Myometrial cell (primary cell): ENCODE measurements at places on chromosomes 1 and 21. TPM values are rescaled to one million over a fixed set of nuclear protein-coding genes. Genes with fewer than 3 reads are reported as not detected.

The GPR37L1 gene
- not detected in 2 replicates for total RNA-seq

The THAP3 gene
- 13.5 and 21.8 TPM in 2 replicates for total RNA-seq

The S100A3 gene
- 5.8 and 15.8 TPM in 2 replicates for total RNA-seq

The PROK1 gene
- total RNA-seq = not detected in 2 replicates

The DYNLT5 gene
- 2.1 and 6.1 TPM in 2 replicates for total RNA-seq

The ARHGAP30 gene
- not detected in 2 replicates for total RNA-seq

The SLC6A9 gene
- total RNA-seq = 3.9 and 5.5 TPM in 2 replicates

The RAD54L gene
- total RNA-seq = 5.8 and 6.1 TPM in 2 replicates

The C8A gene
- total RNA-seq = not detected in 2 replicates

The MEF2D gene
- total RNA-seq = 10.4 and 21.1 TPM in 2 replicates

The RGL1 gene
- 5.8 and 6.0 TPM in 2 replicates for total RNA-seq

The NCAM2 gene
- 0.89 and 1.2 TPM in 2 replicates for total RNA-seq

The ITLN1 gene
- total RNA-seq = not detected in 2 replicates

The PMVK gene
- 14.1 and 14.2 TPM in 2 replicates for total RNA-seq

The SLC45A1 gene
- 5.8 and 12.2 TPM in 2 replicates for total RNA-seq

The RIPK4 gene
- not detected in 2 replicates for total RNA-seq

The IFNLR1 gene
- total RNA-seq = under 0.01 TPM in 1 of 2 replicates, not detected in the other

The TUFT1 gene
- 8.1 and 8.5 TPM in 2 replicates for total RNA-seq

The RCOR3 gene
- total RNA-seq = 8.5 and 8.6 TPM in 2 replicates

The FUCA1 gene
- 1.7 and 2.1 TPM in 2 replicates for total RNA-seq

The ATAD3C gene
- 0.29 and 3.4 TPM in 2 replicates for total RNA-seq

The PIK3C2B gene
- total RNA-seq = under 0.01 and 0.53 TPM in 2 replicates

The RNU1-2 gene
- not detected in 2 replicates for total RNA-seq

The KPNA6 gene
- 45.3 and 47.7 TPM in 2 replicates for total RNA-seq

The ZFP69 gene
- total RNA-seq = 3.2 and 4.0 TPM in 2 replicates

The LDLRAD1 gene
- total RNA-seq = not detected in 2 replicates

The REG4 gene
- total RNA-seq = 0.89 TPM in 1 of 2 replicates, not detected in the other

The SLC35F3 gene
- 0.71 and 0.86 TPM in 2 replicates for total RNA-seq

The PROX1 gene
- 0.35 TPM in 1 of 2 replicates, not detected in the other for total RNA-seq

The SPRR1B gene
- total RNA-seq = not detected in 2 replicates

The FAM167B gene
- 0.35 TPM in 1 of 2 replicates, not detected in the other for total RNA-seq

The RNF2 gene
- 11.0 and 14.7 TPM in 2 replicates for total RNA-seq

The CCDC30 gene
- total RNA-seq = 0.29 and 0.71 TPM in 2 replicates

The NID1 gene
- 260 and 295 TPM in 2 replicates for total RNA-seq

The RHD gene
- not detected in 2 replicates for total RNA-seq

The LRRC8B gene
- 2.0 and 3.2 TPM in 2 replicates for total RNA-seq

The IL24 gene
- 1.6 TPM in 1 of 2 replicates, not detected in the other for total RNA-seq

The BRDT gene
- total RNA-seq = not detected in 2 replicates

The PLD5 gene
- total RNA-seq = not detected in 2 replicates

The ANKRD65 gene
- total RNA-seq = 4.3 and 6.6 TPM in 2 replicates

The KCNN3 gene
- not detected in 2 replicates for total RNA-seq

The OR2L5 gene
- not detected in 2 replicates for total RNA-seq

The CD247 gene
- total RNA-seq = not detected in 2 replicates

The STUM gene
- total RNA-seq = not detected in 2 replicates

The OR2W3 gene
- total RNA-seq = not detected in 2 replicates

The HSD3B2 gene
- total RNA-seq = not detected in 2 replicates

The RIIAD1 gene
- not detected in 2 replicates for total RNA-seq

The CCDC181 gene
- total RNA-seq = 0.86 and 1.1 TPM in 2 replicates

The TARDBP gene
- 33.2 and 36.7 TPM in 2 replicates for total RNA-seq

The RGS16 gene
- not detected in 2 replicates for total RNA-seq

The URB1 gene
- total RNA-seq = 14.4 and 18.6 TPM in 2 replicates

The PEAR1 gene
- total RNA-seq = 14.7 and 17.9 TPM in 2 replicates

The NEXN gene
- 2.9 and 5.3 TPM in 2 replicates for total RNA-seq

The CDCA8 gene
- total RNA-seq = 23.4 and 31.4 TPM in 2 replicates

The OR2G6 gene
- not detected in 2 replicates for total RNA-seq

The COL6A1 gene
- total RNA-seq = 1,046 and 1,090 TPM in 2 replicates

The ABCG1 gene
- not detected in 2 replicates for total RNA-seq

The LCE1B gene
- total RNA-seq = not detected in 2 replicates
